NCI-H1436 treated with DMSO at 0.1 percent for 48 hours (cell line): ENCODE measurements at places on chromosomes 6 and 20.

GRCh38 chr6:102670735-102671134 is 1277.2 kb downstream of the GRIK2 start:
- DNase-seq, result no peak

- DNase-seq, result no peak
Measured at GRCh38 chr20:8153281-8153908, 21.3 kb downstream of the PLCB1 start.

DNA sequence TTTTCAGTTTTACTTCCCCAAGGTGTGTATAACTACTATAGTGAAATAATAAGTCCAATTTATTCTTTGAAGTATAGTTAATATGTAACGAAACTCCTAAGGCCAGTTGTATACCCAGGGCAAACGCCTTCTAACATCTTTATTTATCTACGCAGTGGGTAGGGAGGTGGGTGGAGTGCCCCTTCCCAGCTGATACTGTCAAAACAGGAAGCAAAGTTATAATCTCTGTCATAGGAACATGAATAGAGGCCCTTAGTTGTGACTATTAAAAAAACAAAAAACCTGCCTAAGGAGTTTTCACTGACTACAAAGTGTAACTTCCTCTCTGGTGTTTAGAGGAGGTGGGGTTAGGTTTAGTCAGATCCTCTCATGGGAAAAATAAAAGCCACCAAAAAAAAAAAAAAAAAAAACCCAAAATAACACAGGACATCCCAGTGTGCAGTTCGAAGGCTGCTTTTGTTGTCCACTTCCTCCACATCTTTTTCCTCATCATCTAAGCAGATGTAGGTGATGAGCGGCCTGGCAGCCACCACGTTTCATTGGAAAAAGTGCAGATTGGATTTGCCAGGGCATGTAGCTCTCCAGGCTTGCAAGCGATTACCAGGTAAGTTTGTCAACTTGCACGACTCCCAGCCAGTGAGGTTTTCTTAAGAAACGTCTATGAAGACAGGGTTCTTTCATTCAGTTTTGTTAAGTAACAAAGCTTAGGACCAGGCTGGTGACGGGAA is 58.7 kb downstream of the UTRN start:
- DNase-seq, result no peak

DNA sequence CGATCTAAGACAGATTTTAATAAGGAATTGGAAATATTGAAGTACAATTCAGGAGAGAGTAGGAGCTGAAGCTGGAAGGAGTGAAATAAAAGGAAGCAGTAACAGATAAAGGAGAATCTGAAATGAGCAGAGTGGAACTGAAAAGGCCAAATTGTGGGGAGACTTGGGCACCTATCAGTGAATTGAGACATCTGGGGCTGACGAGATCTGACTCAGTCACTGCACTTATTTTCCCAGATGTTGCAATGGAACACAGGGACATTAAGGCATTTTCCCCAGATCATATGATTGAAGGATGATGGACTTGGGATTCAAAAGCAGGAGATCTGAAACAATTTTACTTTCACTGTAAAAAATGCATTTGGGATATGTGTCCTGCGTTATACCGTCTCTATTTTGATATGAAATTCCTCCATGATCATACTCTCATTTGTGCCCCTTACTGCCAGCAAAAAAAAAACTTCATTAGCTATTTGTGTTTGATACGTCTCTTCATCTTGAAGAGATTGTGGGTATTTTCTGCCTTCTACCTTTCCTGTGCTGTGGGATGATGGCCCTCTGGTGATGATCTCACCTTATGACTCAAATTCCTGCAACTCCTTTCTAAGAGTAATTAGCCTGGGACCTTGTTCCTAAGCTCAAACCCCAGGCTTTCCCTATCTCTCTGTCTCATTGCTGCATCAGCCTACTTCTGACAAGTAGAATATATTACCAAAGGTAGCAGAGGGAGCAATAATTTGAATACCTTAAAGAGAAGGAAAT is 278.5 kb upstream of the MAN1A1 start:
- no peak for DNase-seq

- no peak for DNase-seq
Measured at GRCh38 chr20:31355981-31356380, 12.4 kb upstream of the DEFB118 start.

DNA sequence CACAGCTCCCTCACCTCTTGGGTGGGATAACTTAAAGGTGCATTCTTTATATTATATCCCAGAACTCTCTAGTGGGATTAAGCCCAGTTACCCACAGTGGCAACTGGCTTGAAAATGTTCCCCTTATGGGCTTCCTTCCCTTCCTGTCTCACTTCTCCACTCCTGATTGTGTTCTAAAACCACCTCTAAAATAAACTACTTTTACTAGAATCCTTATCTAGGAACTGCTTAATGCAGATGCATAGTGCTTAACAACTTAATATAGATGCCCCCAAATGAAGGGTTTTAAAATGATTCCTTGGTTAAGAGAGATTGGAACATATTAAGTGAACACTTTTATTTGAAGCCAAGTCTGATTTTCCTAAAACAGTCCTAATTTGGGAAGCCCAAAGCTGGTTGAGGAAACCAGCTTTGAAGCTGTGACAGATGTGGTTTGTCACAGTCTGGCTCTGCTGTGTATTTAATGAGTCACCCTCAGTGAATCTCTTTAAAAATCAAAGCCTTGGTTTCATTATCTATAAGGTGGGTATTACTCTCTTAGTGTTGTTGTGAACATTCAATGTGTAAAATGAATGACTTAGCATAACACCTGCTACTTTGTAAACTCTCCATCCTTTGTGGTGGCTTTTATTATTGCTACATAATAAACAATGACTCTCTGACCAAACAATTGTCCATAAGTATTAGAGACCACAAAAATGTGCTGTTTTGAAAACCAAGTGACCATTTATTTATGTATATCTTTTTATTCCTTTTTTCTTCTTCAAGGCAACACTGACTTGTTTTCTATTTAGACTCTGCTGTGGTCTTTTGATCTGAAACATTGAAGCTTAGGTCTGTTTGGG is 24.4 kb downstream of the PLCB1 start:
- DNase-seq, result no peak

DNA sequence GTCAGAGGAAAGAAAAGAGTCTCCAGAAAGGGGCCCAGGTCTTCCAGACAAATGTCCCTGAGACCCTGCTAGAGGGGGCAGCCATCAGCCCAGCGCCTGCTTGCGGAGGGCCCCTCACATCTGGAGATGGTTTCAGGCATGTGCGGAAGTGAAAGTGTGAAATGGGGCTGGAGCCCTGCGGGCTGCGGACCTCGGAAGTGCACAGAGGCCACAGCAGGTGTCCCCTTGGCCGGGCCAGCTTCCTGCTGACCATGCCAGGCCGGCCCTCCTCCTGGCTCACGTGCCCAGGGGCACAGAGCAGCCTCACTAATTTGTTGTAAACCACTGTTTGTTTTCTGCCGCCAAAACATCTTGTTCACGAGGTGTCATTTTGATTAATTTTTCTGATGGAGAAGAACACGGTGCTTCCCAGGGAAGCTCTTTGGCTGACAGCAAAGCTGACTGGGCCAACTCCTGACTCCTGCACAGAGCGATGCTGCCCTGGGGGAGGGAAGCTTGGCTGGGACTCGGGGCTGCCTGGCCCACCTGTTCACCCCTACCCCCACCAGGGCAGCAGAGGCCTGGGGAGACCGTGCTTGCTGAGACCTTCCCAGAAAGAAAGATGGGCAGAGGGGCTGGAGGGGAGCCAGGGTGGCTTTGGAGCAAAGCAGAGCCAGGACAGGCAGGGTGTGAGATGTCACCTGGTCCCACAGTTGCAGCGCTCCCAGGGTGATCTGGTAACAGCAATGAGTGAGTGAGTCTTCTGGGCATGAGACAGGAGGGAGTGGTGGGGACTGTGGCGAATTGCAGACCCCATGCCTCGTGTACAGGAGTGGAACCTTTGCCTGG is 54.2 kb downstream of the BCAS4 start:
- no peak for DNase-seq

GRCh38 chr6:148831531-148831930 is 84.7 kb downstream of the UST start:
- no peak for DNase-seq

GRCh38 chr6:49038294-49038822 is 424.7 kb downstream of the MMUT start:
- DNase-seq, result no peak

- peak; percentile 54 for DNase-seq
Measured at GRCh38 chr6:109816452-109817374, 125.6 kb downstream of the FIG4 start.

- no peak for DNase-seq
Measured at GRCh38 chr6:43476746-43477145, 624 bp upstream of the TJAP1 start.

DNA sequence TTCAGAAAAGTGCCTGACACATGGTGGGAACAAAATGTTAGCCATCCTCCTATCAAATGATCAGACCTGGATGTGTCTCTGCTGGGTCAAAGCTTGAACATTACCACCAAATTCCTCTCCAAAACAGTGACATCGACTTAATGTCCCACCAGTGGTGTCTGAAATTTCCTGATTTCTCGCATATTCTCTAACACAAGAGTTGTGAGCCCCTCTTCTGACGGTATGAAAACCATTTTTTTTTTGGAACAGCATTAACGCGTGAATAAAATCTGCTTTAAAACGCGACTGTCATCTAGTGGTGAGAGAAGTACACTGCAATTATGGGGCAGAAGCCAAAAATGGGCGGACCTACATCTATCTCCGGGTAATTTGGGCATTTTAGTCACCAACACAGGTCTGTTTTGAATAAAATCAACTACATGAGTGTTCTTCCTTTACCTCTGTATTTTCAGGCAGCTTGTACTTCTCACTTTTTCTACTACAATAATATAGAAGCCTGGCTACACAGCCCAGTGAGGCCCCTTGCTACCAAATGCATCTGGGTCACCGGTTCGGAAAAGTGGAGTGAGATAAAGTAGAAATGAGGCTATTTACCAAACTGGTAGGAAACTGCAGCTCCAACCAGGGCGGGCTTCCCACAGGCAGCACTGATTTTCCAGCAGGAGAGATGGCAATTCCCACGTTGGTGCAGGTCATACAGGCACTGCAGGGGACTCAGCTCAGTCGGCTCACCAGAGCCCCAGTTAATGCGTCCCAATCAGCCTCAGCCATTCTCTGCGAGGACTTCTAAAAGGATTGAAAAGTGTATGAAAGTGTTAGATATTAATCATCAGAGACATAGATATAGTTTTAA is 27.4 kb downstream of the MGME1 start:
- DNase-seq, result no peak
